SIG-M5 (cell line): ENCODE measurements at places on chromosomes 5 and 9.

DNA sequence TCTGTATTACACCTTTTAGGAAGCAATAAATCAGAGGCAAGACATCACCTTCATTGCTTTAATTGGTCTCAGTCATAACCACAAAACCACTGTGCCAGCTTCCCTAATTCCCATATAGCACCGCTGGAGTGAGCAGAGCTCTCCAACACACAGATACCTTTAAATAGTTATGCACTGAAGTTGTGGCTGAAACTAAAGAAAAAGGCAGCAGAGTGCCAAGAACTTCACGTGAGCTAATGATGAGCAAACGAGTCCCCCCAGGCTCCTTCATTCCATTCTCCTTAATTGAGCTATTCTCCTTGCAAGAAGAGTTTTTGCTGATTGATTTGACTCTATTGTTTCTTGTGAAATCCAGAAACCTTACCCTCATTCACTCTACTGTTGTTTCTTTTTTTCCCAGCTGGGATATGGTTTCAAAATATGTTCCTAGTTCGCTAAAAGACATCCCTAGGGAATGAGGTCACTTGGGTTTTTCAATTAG is 501.5 kb downstream of the SPATA31D1 start:
- DNase-seq = no peak

- no peak for DNase-seq
Measured at GRCh38 chr5:180050121-180050940, 21.2 kb downstream of the RNF130 start.

DNA sequence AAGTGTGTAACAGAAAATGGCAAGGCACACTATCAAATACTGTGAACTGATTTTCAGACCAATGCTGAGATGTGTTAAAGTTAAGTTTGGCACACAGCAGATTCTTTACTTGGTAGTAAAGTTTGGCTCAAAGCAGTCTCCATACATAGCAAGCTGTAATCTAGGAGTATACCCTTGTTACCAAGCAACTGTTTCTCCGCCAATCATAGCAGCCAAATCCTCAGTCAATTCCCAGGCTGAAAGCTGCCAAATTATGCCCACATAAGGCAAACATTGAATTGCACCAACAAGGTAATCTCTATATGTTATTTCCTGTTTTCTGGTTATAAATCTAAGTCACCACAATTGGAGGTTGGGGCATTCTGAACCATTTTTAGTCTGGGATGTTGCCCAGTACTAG is 345.7 kb downstream of the DEPDC1B start:
- no peak for DNase-seq

DNA sequence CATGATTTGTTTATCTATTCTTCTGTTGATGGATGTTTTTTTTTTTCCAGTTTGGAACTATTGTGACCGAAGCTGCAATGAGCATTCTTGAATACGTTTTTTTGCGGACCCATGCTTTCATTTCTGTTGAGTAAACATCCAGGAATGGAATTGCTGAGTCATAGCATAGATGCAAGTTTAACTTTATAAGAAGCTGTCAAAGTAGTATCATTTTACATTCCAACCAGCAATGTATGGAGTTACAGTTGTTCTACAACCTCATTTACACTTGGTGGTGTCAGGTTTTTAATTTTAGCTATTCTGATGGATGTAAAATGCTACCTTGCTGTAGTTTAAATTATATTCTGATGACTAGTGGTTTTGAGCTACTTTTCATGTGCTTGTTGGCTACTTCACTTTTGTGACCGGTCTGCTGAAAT is 49.0 kb downstream of the NPR3 start:
- DNase-seq = no peak

DNA sequence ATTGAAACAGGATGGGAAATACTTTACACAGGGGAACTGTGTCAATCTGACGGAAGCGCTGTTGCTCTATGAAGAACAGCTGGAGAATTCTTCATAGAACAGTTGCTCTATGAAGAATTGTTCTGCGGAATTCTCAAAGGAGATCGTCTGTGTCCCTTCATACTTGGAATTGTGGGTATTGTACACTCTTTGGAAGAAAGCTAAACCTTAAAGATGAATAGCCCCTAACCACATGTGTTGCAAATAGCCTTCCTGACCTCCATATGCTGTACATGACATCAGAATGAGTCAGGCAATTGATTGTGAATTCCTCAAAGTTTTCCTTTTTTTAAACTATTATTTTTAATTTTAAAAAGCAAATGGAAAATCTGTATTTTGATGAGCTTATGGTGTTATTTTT is 15.6 kb downstream of the NIM1K start:
- DNase-seq = no peak

GRCh38 chr9:121896545-121896943 is 196.6 kb downstream of the TTLL11 start:
- no peak for DNase-seq

GRCh38 chr5:6634788-6635430 is 1.7 kb downstream of the SRD5A1 start:
- no peak for DNase-seq

- no peak for DNase-seq
Measured at GRCh38 chr5:3858524-3858923, 262.9 kb downstream of the IRX1 start.

GRCh38 chr5:15938186-15938585 is 241.4 kb downstream of the MARCHF11 start:
- no peak for DNase-seq

- no peak for DNase-seq
Measured at GRCh38 chr9:120435091-120435490, 144.9 kb downstream of the CDK5RAP2 start.
